ENCODE measurements at places on chromosomes 4 and X.

GRCh38 chr4:79872738-79873137, 200.3 kb downstream of the ANTXR2 start:
- no peak overlapping the region for H3K4me3 ChIP-seq
- no peaks in the 10 kb centered on the region for H3K27me3 ChIP-seq
- DNase-seq = no peak
- H3K4me1 ChIP-seq = no peaks in the 10 kb centered on the region
- H3K27ac ChIP-seq = no peak overlapping the region

GRCh38 chrX:17692709-17693346, 44.5 kb upstream of the SCML1 start:
- H3K4me3 ChIP-seq = no peak overlapping the region
- H3K36me3 ChIP-seq = no peaks in the 10 kb centered on the region
- H3K27me3 ChIP-seq = no peaks in the 10 kb centered on the region
- H3K4me1 ChIP-seq = no peaks in the 10 kb centered on the region
- no peak for DNase-seq

- H3K27ac ChIP-seq = no peak overlapping the region
- H3K4me3 ChIP-seq = no peak overlapping the region
- H3K27me3 ChIP-seq = no peaks in the 10 kb centered on the region
- DNase-seq = no peak
- no peaks in the 10 kb centered on the region for H3K36me3 ChIP-seq
- no peaks in the 10 kb centered on the region for H3K4me1 ChIP-seq
These were observed 389.2 kb upstream of the TENM3 start for GRCh38 chr4:181853881-181854511.

DNA sequence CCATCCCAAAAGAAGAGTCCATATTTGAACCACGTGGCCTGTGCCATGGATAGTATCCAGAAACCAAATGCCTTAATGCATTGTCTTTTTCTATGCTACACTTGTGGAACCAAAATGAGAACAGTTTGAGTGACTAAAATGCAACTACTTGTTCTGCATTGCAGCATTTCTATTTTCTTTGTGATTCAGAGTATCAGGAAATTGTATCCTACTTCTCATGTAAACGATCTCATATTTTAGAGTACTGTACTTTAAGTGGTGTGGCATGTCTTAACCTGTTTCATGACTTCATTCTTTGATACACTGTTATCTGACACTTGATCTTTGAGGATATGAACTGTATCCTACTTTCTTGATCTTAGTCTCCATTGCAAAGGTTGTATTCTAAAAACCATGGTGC, 167.2 kb upstream of the WDR1 start:
- no peaks in the 10 kb centered on the region for H3K36me3 ChIP-seq
- H3K27me3 ChIP-seq = no peaks in the 10 kb centered on the region
- no peak for DNase-seq

DNA sequence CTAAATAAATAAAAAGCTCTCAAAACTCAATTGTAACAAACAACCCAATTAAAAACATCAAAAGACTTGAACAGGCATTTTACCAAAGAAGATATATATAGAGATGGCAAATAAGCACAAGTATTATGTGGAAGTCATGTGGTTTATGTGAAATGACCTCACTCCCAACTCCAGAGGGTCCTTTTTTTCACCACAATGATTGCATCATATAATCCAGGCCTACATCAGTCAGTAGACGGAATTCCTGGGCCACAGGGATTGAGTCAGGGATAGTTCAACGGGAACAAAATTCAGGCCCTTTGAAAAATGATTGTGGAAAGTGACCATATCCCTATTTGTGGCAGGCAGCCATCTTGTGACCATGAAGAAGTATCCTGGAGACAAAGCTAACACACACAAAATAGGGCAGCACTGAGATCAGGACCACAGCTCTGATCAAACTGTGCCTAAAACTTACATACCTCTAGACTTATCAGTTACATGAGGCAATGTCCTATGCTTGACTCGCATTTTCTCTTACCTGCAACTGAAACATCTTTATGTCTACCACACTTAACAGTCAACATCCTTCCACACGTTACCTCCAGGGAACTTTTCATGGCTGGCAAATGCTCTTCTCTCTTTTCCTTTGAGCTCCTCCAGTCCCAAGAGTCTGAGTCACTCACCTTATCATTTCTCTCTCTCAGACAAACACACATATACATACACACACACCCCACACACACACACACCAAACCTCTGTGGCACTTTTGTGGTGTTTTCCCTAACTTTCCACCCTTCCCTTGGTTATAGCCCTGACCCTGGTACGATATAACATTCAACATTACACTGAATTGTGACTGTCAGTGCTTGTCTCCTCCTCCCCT, 113.5 kb downstream of the PHF8 start:
- H3K27ac ChIP-seq = no peak overlapping the region
- H3K4me1 ChIP-seq = no peaks in the 10 kb centered on the region
- H3K4me3 ChIP-seq = no peak overlapping the region
- DNase-seq = no peak
- H3K27me3 ChIP-seq = no peaks in the 10 kb centered on the region
- H3K36me3 ChIP-seq = no peaks in the 10 kb centered on the region

DNA sequence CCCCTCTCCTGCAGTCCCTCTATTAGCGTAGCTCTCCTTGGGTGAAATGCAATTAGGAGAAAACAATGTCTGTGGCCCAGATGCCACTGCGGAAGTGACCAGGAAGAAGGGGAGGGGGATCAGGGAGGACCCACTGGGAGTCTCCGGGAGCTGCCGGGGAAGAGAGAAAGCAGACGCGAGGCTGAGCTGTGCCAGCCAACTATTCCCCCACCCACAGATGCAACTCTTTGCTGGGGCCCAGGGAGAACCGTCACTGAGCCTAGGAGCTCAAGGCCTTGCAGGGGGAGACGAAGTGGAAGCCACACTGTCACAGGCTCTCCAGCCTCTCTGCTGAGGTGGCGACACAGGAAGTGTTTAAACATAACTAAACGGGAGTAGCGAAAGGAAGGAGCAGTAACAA, 149.2 kb downstream of the BCOR start:
- no peaks in the 10 kb centered on the region for H3K4me1 ChIP-seq
- DNase-seq = no peak
- H3K4me3 ChIP-seq = no peak overlapping the region
- no peaks in the 10 kb centered on the region for H3K36me3 ChIP-seq

DNA sequence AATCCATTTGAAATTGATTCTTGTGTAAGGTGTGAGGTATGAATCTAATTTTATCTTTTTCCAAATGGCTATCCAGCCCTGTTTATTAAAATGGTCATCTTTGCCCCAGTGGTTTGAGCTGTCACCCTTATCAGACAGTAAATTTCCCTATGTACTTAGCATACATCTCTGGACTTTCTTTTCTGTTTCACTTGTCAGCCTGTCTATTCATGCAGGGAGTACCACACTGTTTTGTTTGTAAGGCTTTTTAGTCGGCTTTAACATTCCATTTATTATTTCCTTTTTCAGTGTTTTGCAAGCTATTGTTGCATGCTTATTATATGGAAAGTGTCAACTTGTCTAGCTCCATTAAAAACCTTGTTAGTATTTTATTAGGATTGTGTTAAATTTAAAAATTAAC, 155.8 kb downstream of the STAG2 start:
- no peaks in the 10 kb centered on the region for H3K27me3 ChIP-seq
- no peaks in the 10 kb centered on the region for H3K4me1 ChIP-seq
- no peak for DNase-seq
- no peak overlapping the region for H3K27ac ChIP-seq
- H3K36me3 ChIP-seq = no peaks in the 10 kb centered on the region

GRCh38 chrX:118353081-118353850, 7.4 kb downstream of the WDR44 start:
- no peak overlapping the region for H3K27ac ChIP-seq
- peaks cover 6% of the 10 kb centered on the region for H3K4me1 ChIP-seq
- no peaks in the 10 kb centered on the region for H3K27me3 ChIP-seq
- no peak for DNase-seq

DNA sequence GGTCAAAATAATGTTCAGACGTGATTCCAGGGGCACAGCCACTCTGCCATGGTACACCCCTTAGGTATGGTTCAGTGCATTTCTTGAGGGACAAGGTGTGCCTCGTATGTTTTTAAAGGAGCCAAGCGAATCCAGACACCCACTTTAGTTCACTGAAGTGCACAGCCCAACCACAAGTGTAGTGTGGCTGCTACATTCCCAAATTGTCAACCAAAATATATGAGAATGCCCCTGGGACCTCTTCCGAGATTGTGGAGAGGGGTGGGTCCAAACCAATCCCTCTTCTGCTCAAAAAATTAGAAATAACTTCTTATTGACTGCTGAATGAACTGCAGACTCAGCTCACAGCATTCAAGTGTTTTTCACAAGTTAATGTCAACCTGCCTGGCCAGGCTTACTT, 7.4 kb upstream of the BRS3 start:
- H3K4me1 ChIP-seq = no peaks in the 10 kb centered on the region
- no peaks in the 10 kb centered on the region for H3K27me3 ChIP-seq
- no peak for DNase-seq

GRCh38 chr4:7857238-7857701, 82.4 kb downstream of the AFAP1 start:
- H3K36me3 ChIP-seq = no peaks in the 10 kb centered on the region
- H3K4me3 ChIP-seq = no peak overlapping the region
- no peaks in the 10 kb centered on the region for H3K27me3 ChIP-seq
- no peak overlapping the region for H3K27ac ChIP-seq

DNA sequence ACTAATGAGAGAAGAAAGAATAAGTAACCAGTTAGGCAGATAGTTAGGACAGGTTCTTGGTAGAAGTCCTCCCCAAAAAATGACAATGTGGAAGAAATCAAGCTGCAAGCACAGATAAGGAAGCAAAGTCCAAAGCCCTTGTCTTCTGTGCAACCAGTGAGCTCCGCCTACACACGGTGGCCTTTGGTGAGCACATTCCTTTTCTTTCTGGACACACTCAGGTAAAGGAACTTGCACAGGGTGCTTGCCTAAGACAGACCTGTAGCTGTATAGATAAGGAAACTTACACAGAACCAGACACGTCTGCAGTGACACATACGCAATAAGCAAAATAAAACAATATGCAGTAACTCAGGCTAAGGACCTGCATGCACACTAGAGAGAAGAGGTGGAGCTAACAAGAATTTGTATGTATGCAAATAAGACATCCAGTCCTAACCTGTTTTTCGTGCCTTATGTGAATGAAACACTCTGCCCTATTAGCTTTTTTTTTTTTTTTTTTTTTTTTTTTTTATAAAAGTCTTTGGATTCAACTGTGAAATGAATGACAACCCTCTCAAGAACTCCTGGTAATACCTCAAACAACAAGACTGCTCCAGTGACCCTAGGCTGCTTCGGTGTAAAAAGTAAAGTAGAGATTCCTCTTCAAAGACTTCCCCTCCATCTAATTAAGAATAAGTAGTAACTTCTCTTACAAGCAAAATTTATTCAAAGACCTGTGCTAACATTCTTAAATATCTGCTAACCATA, 48.8 kb downstream of the UGT2B10 start:
- no peak for DNase-seq
- no peak overlapping the region for H3K27ac ChIP-seq
- H3K36me3 ChIP-seq = no peaks in the 10 kb centered on the region
- no peak overlapping the region for H3K4me3 ChIP-seq
- H3K27me3 ChIP-seq = no peaks in the 10 kb centered on the region
- no peaks in the 10 kb centered on the region for H3K4me1 ChIP-seq

- no peaks in the 10 kb centered on the region for H3K27me3 ChIP-seq
- H3K4me1 ChIP-seq = no peaks in the 10 kb centered on the region
- DNase-seq = no peak
- H3K4me3 ChIP-seq = no peak overlapping the region
These were observed 119.7 kb downstream of the SHOX start for GRCh38 chrX:750263-750662.

- no peaks in the 10 kb centered on the region for H3K36me3 ChIP-seq
- H3K4me3 ChIP-seq = peak overlapping the region; percentile 68
- H3K27me3 ChIP-seq = no peaks in the 10 kb centered on the region
- peak; percentile 63 for DNase-seq
- H3K4me1 ChIP-seq = no peaks in the 10 kb centered on the region
These were observed 5.6 kb downstream of the PRDM8 start for GRCh38 chr4:80202741-80203553.

DNA sequence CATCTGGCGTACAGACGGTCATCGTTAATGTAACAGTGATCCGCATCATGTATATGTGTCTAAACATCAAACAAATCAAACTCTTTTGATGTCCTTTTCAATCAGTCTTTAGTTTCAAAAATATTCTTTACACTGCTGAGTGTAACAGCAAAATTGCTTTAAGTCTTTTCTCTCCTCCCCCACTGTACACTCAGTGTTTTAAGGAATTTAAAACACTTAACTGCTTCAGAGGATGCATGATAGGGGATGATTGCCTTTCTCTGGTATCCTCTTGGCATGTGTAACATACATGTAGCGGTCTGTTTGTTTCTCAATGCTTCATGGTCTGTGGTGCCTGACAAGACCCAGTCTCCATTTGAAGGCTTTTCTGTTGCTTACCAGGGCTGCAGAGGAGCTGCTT, 41.6 kb downstream of the LIMCH1 start:
- H3K36me3 ChIP-seq = no peaks in the 10 kb centered on the region
- H3K27me3 ChIP-seq = no peaks in the 10 kb centered on the region
- no peaks in the 10 kb centered on the region for H3K4me1 ChIP-seq
- no peak overlapping the region for H3K27ac ChIP-seq

DNA sequence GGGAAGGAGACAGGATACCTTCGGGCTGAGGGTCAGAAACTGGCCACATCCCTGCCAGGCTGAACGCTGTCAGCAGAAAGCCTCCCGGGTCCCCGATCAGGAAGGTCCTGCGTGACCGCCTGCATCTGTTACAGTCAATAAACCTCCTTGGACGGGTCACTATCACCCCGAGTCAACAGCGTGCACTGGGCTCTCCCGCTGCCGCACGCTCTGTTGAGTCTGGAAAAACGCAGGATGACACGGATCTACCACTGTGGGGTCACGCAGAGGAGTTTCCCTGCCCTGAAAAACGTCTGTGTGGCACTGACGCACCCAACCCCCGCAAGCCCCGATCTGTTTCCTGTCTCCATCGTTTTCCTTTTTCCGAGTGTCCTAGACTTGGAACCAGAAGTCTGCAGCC, 12.1 kb downstream of the PPP2R3B start:
- no peak overlapping the region for H3K4me3 ChIP-seq
- H3K4me1 ChIP-seq = peaks cover 10% of the 10 kb centered on the region
- H3K36me3 ChIP-seq = no peaks in the 10 kb centered on the region
- DNase-seq = no peak
- H3K27ac ChIP-seq = no peak overlapping the region

DNA sequence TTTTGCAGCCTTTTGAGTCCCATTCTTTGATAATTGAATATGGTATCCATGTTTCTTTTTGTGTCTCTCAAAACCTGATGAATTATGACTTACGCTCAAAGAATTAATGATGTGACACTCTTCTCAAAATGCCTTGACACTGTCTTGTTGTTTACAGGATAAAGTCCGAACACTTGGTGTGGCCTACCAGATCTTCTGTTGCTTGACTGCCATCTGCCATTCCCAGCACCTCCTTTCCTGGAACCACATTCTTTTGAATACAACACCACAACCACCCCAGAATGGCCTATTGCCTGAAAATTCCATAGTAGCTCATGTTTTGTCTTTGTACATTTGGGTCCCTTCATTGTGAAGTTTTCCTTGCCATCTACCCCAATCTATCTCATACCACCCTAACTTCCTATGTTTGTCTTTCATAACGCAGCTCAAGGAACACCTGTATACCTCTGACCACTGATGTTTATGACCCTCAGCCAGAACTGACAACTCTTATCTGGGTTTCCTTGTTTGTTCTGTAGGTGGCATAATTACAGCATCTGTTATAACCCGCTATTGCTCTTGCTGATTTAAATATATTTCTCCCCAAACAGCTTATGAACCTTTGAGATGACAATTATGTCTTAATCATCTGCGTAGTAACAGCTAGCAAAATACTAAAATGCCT, 991.3 kb downstream of the RAB28 start:
- H3K4me1 ChIP-seq = no peaks in the 10 kb centered on the region
- no peak overlapping the region for H3K27ac ChIP-seq
- no peaks in the 10 kb centered on the region for H3K27me3 ChIP-seq
- no peak for DNase-seq
